Activated CD4-positive, alpha-beta T cell treated with anti-CD3 and anti-CD28 coated beads, Interleukin-2, Interleukin-6, amounts not matched to agents 100 ng/mL and 50 ng/mL, durations not matched to agents 16 hours and 8 hours (primary cell): ENCODE measurements at places on chromosomes 11 and 22.

DNA sequence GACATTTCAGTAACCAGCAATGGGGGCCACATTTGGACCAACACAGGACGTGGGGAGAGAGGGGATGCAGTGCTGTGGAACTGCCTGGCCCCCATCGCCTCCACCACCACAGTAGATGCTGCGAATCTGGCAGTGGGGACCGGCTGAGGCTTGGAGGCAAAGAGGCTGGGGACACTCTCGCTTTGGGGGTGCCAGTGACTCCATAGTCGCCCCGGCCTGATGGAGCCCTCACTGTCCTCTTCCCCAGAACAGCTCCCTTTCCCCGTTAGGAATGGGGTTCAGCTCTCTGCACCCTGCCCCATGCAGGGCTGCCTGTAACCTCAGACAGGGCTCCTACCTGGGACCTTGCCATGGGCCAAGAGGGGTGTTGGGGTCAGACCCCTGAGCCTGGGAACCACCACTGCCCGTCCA, 1.8 kb upstream of the MUC2 start:
- DNase-seq = no peak

DNA sequence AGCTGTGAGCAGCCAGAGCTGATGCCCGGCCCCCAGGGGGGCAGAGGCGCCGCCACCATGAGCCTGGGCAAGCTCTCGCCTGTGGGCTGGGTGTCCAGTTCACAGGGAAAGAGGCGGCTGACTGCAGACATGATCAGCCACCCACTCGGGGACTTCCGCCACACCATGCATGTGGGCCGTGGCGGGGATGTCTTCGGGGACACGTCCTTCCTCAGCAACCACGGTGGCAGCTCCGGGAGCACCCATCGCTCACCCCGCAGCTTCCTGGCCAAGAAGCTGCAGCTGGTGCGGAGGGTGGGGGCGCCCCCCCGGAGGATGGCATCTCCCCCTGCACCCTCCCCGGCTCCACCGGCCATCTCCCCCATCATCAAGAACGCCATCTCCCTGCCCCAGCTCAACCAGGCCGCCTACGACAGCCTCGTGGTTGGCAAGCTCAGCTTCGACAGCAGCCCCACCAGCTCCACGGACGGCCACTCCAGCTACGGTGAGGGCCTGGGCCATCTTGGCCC, 6.1 kb downstream of the CDC42EP1 start:
- peak; percentile 45 for DNase-seq

GRCh38 chr11:75132080-75132479, 18.8 kb upstream of the SLCO2B1 start:
- DNase-seq = no peak

DNA sequence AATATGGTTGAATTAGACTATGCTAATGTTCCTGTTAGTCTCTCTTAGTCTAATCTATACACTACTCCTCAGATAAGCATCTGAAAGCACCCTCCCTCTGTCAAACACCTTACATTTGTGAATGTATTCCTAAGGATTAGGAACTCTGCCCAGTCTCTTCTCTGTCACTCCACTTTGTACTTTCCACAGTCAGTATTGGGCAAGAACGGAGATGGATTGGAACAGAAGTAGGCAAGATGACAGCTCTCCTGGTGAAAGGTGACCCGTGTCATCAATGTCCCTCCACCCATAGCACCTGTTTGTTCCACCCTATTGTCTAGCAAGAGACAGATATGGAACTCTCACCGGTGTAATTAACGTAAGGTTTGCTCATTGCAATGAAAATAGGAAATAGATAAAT, 613.8 kb downstream of the CNTN5 start:
- no peak for DNase-seq

DNA sequence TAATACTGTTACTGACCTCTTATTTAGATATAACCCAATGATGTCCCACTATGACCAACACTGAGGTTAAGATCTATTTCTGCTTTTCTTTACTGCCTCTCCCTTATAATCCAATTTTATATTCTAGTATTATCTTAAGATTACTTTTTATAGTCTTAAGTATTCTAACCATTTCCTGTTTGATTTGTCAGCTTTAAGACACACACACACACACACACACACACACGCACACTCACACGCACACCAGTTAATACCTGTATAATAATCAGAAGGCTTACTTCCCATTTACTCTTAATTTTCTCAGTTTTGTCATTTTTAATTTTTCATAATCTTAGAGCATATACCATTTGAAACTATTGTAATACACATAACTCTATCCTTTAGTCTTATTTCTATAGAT, 226.0 kb upstream of the C11orf87 start:
- no peak for DNase-seq

GRCh38 chr11:108857382-108857781, 192.5 kb downstream of the DDX10 start:
- no peak for DNase-seq

DNA sequence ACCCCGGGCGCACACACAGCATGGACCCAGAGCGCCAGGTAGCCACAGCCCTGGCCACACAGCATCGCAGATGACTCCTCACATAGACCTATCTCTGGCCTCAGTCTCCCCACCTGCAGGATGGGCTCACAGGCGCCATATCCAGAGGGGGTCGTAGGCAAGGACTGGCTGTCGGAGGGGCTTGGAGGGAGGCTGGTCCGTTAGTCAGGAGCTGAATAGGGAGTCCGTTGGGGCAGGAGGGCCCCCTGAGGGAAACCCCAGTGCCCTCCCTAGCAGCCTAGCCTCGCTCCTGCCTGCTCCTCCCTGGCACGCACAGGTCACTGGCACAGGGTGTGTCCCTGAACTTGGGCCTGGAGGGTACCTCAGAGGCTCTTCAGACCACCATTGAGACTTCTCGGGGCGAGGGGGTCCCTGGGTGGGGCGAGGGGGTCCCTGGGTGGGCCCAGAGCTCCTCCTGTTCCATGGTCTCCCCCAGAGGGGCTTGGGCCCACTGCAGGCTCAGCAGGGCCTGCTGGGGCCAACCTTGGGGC, 2.0 kb downstream of the PLXNB2 start:
- DNase-seq = no peak

GRCh38 chr11:58629857-58630256, 7.4 kb downstream of the CNTF start:
- DNase-seq = peak; percentile 16

- DNase-seq = peak; percentile 81
Measured at GRCh38 chr11:45918331-45918941, 759 bp upstream of the PEX16 start.

- no peak for DNase-seq
Measured at GRCh38 chr11:12546660-12547059, 127.6 kb upstream of the TEAD1 start.

- no peak for DNase-seq
Measured at GRCh38 chr11:122145715-122146274, 29.8 kb upstream of the BLID start.

- DNase-seq = no peak
Measured at GRCh38 chr11:84580428-84580827, 1046.7 kb downstream of the DLG2 start.

- no peak for DNase-seq
Measured at GRCh38 chr11:126570489-126570888, 215.0 kb downstream of the ST3GAL4 start.

DNA sequence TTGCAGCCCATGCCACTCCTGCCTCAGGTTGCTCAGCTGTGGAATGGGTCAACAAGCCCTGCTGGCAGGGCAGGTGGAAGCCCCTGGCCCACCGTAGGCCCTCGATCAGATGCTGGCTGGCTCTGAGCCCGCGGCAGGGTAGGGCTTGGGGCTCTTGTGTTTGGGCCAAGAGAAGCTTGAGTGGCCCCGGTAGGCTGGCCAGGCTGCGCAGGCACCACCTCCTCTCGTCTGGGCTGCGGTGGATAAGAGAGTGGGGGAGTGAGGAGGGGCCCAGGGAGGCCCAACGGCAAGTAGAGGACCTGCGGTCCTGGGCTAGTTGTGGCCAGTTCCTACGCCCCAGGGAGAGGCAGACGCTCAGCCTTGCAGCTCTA, 115.2 kb downstream of the CEP164 start:
- DNase-seq = no peak

GRCh38 chr11:105023003-105023402, at the start of gene CASP5:
Gene CASP5, minus strand, starts transcription at chr11:105023168. Its CDS starts 32 bp downstream, at chr11:105023136.
- DNase-seq = no peak

DNA sequence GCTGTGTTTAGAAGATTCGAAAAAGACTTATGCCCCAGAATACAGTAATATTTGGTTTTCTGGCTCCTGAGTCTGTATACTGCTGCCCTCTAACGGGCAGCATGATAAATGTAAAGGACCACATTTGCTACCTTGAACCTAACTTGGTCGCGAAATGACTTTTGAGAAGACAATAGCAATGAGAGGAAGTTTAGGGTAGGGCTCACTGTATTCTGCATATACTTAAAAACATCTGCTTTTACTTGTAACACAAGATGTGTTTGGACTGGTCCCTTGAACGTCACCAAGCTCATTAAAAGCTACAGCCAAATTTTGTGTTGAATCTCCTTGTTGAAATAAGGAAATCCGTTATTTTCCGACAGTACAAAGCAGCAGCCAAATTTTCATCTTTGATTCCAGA, 309.1 kb downstream of the SWAP70 start:
- peak; percentile 56 for DNase-seq

DNA sequence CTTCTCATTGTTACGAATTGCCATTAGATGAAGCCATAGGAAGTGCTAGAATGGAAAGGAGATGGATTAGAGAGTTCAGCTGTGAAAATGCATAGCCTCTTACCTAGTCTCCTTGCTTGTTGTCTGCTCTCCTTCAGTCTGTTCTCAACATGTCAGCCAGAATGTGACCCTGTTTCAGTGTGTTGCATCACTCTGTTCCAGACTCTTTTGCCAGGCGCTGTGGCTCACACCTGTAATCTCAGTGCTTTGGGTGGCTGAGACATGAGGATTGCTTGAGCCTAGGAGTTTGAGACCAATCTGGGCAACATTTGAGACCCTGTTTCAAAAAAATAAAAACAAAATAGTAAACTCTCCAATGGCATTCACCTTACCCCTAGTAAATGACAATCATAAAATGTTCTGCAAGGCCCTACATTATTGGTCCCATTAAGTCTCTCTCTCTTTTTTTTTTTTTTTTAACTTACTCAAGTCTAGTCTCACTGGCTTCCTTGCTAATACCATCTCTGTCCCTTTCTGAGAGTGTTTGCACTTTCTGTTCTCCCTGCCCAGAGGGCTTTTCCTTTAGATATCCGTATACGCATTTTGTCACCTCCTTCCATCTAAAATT, 39.4 kb downstream of the CYP2R1 start:
- no peak for DNase-seq

- no peak for DNase-seq
Measured at GRCh38 chr11:33434294-33434693, 177.1 kb downstream of the HIPK3 start.

GRCh38 chr11:39374963-39375698, 2084.3 kb downstream of the LRRC4C start:
- peak; percentile 41 for DNase-seq

DNA sequence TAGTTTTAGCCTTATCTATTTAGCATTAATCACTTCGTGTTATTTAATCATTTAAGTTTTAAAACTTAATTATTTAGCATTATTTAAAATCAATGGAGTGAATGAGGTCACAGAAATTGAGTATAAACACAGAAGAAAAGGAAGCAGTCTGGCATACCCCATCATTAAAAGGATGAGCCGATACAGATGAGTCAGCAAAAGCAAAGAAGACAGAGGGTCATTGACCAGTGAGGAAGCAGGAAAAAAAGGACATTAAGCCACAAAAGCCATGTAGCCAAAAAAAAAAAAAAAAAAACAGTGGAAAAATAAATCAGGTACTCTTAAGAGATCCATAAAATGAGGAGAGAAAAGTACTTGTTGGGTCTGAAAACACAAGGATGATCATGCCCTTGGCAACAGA, 71.5 kb downstream of the TYR start:
- DNase-seq = no peak

DNA sequence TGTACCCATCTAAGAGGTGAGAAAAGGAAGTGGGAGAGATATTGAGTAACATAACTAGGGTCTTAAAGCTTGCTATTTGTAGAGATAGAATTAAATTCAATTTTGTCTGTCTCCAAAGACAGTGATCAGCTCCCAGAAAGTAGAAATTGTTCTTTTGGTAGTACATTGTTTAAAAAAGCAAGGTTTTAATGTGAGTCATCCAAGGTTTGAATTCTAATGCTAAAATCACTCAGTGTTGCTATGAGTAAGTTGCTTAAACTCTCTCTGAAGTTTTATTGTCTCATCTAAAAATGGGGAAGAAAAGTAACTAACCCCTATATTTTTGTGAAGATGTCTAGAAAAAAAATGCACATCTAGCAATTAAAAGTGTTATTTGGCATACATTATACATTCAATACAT, 1004.5 kb upstream of the CCDC90B start:
- no peak for DNase-seq

- no peak for DNase-seq
Measured at GRCh38 chr22:17336061-17336460, 33.2 kb upstream of the CECR2 start.

DNA sequence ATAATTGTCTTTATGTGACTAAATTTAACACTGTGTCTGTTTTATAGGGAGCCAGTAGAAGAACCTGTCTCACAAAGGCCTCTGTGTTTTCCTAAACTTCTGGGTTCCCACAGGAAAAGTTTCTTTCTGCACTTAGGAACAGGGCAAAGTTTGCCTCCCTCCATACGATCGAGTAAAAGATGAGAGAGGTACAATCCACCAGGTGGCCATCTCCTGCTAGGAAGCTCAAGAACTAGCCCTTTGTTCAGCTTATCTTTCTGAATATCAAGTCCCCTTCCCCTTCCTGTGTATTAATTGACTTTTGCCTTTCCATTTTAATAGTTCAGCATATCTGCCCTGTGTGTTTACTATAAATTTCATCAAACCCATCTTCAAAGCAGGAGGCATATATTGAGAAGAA, 18.0 kb downstream of the CSNK2A3 start:
- no peak for DNase-seq

DNA sequence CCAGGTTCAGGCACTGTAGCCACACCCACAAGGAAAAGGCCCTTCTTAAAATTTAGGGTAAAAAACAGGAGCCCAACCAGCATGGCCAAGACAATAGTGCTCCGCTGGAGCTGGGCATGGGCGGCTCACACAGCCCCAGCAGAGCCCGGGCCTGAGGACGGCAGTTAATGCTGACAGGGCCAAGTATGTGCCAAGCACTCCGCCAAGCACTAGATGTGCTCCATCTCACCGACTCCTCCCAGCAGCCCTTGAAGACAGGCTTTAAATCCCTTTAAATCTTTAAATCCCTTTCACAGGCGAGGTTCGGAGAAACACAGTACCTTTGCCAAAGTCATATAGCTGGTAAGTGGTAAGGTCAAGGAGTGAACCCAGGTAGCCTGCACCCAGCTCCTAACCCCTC, 4.8 kb downstream of the ARFGAP2 start:
- DNase-seq = no peak

- no peak for DNase-seq
Measured at GRCh38 chr22:17964156-17964555, 60.2 kb downstream of the MICAL3 start.

- no peak for DNase-seq
Measured at GRCh38 chr11:73654482-73655021, 8.2 kb downstream of the PLEKHB1 start.

DNA sequence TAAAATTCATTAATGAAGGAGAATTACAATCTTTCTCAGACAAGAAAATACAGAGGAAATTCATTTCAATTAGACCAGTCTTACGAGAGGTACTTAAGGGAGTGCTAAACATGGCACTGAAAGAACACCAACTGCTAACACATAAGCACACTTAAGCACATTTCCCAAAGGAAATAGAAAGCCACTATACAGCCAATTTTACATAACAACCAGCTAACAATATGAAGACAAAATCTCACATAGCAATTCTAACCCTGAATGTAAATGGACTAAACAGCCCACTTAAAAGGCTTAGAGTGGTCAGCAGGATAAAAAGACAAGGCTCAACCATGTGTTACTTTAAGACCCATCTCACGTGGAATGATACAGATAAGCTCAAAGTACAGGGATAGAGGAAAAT, 339.5 kb upstream of the LUZP2 start:
- DNase-seq = no peak

- DNase-seq = no peak
Measured at GRCh38 chr22:44954149-44954548, 55.7 kb downstream of the PHF21B start.
